ENCODE measurements at places on chromosomes 4 and X.
A peak's percentile ranks its signal among the peaks of the same experiment; 100 is the strongest.

DNA sequence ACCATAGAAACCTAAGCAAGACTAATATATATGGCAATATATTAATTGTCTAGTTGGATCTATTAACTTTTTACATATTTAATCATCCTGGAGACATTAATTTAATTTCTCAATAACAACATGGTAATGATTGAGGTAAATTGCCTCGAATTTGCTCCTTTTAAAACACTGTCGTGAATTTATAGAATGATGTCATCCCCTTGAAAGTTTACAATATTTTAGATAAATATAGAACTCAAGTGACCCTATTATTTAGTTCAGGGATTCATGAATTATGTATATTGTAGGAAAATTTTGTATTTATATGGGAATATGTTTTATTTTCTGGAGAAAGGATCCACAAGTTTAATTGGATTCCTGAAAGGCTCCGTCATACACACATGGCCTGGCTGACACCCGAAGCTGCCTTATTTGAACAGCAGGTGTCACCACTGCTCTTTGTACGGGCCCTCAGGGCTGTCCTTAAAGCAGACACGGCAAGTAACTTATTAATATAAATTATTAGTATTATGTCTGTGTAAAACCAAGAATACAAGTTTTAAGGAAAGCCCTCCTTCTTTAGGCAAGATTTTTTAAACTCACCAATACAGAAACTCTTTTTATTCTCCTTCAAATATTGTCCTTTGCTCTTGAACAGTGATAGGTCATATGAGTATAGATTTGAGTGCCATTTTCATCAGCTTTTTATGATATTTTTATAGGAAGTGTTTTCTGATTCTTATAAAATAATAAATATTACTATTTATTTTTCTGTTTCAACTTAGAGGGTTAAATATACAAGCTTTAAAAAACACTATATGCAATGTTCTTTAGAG lies 1.9 kb upstream of the PLRG1 start:
- DNase-seq = peak; percentile 61

DNA sequence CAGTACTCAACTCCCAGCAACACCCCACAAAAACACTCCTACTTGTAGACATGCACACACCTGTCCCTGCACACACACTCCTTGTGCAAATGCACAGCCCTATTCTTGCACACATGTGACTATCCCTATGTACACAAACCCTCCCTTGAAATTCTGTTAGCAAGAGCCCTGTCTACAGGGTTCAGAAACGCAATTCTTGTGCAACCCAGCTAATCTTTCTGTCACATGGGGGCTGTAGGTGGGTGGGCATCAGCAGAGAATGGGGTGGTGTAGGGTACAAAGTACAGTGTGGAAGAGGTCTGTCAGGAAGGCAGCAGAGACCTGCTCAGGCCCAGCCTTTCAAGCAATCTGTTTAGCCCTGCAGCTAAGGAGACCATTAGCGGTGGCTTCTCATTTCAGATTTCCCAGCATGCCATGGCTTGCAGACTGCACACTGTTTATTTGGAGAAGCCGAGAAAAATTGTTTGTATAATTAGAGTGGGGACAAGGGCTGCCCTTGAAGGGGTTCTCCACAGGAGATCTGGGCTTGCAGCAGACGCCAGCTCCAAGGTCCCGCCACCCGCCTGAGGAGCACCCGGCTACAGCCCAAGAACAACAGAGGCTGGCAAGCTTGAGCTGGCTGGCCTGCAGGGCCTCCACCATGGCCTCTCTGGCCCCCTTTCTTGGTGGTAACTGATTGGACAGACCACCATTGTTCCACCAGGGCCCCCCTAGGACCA lies 144.0 kb upstream of the PJA1 start:
- DNase-seq = no peak

GRCh38 chrX:40531056-40531826 lies 49.5 kb upstream of the ATP6AP2 start:
- DNase-seq = no peak

- DNase-seq = no peak
Observed at GRCh38 chr4:3358656-3359055, 65.8 kb downstream of the RGS12 start.

DNA sequence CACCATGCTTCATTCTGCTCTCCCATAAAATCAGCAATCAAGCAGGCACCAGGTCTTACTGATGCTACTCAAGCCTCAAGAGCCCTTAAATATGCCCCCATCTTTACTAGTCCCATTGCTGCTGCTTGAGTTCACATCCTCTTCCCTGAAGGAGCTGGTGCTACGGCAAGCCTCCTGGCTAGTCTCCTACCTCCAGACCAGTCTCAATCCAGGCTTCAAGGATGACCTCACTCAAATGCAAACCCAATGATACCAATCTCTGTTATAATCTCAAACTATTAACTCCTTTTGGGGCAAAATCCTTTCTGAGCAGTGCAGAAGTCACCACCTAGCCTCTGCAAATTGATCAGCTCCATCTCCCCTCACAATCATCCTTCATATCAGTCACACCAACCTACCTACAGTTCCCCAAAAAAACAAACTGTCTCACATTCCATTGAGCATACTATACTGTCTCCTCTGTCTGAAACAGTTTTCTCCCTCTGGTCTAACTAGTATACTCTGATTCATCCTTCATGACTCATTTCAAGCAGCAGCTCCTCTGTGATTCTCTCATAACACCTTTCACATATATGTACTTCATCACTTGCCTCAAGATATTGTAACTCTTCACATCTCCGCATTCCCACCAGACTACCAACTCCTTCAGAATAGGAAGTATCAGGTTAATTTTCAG lies 30.0 kb downstream of the PAPSS1 start:
- peak; percentile 73 for DNase-seq

- DNase-seq = no peak
Observed at GRCh38 chrX:111823703-111824102, 52.3 kb upstream of the TRPC5OS start.

GRCh38 chr4:158630893-158631292 lies 40.8 kb downstream of the C4orf46 start:
- no peak for DNase-seq

DNA sequence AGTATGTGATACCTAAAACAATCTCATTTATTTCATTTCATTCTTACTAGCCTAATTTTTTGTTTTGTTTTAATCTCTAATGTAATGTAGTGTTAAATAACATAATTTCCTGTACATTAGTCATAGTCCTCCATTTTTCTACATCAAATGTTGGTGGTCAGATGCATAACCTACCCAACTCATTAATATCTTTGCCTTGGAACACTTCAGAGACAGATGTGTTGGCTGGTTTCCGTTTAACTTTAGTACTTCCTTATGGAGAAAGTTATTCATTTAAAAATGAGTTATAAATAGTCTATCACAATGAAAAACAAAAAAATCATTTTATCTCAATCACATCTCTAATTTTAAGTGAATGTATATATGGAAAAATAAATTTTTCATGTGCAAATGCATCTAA lies 190.2 kb downstream of the ANTXR2 start:
- DNase-seq = no peak

DNA sequence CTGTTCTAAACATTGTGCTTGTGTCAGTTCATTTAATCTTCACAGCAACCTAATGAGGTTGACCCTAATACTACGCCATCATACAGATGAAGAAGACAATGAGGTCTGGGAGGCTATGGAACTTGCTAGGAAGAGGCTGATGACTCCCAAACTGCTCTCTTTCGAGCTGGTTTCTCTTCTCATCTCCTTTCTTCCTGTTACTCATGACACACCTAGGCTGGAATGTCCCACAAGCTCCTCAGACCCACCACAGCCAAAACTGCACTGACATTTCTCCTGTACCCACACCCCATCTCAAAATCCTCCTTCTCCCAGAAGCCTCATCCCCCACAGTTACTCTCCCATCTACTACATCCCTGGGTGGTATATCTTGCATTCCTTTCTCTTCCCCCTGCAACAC lies 27.4 kb upstream of the PJA1 start:
- no peak for DNase-seq

GRCh38 chr4:7428261-7429068 lies 6.3 kb downstream of the PSAPL1 start:
- no peak for DNase-seq

DNA sequence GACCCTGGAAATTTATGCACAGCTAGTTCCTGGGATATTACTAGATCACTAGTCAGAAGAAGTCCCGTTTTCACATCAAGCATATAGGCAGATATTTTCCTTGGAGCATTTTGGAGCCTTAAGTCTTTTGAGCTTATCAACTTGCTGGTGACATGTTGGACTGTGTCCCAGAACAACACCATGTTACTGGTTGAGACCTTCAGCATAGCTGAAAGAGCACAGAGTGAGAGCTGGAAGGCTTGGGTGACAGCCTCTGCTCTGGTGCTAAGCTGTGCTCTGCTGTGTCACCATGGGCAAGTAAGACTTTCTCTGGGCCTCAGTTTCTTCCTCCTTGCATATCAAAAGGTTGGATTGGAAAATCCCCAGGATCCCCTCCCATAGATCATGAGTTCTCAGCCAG lies 116.6 kb upstream of the FRMPD4 start:
- DNase-seq = no peak

DNA sequence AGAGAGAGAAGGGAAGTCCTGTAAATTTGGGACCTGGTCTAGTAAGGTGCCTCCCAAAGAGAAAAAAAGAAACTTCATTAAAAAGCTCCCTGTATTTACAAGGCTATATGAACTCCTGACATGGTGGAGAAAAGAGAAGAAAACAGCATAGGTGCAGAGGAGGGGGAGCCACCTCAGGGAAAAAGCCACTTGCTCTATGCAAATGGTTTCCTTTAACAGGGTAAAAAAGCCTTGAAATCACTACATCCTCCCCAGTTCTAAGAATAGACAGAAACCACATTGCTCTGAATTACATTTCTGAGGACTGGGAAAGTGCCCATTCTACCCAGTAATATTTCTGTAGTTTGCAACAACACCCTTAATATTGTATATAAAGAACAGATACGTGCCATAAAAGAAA lies 165.5 kb downstream of the KLF8 start:
- no peak for DNase-seq

DNA sequence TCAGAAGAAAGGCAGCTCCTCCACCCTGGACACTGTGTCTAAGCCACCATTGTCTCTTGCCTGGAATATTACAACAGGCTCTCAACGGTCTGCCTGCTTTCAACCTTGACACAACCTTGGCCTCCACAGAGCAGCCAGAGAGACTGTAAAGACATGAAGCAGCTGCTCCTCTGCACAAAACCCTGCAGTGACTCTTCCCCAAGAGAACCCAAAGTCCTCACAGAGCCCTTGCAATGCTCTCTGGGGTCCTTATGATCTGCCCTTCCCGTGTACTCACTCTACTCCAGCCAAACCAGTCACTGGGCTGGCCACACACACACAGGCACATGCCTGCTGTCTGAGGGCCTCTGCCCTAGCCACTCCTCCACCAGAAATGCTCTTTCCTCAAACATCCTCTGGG lies 75.9 kb upstream of the CPEB2 start:
- no peak for DNase-seq

- no peak for DNase-seq
Observed at GRCh38 chrX:132831336-132831973, 127.0 kb downstream of the HS6ST2 start.

- no peak for DNase-seq
Observed at GRCh38 chr4:152708796-152709195, 29.0 kb upstream of the TMEM154 start.

DNA sequence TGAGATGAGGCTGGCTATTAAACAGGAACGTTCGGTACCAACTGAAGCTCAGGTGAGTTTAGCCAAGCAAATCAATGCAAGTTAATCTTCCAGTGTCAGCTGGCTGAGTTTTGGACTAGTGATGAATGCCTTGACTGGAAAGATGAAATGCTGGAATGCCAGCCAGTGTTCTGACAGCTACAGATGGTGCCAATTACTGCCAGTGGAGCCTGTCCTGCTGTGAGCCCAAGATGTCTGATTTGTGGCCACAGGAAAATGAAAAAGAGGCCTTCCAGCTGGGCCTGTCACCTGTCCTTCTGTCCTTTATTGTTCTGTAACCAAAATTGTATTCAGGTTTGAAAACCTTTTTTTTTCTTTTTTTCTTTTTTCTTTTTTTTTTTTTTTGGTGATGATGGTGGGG lies 223.1 kb downstream of the AFF2 start:
- DNase-seq = no peak

DNA sequence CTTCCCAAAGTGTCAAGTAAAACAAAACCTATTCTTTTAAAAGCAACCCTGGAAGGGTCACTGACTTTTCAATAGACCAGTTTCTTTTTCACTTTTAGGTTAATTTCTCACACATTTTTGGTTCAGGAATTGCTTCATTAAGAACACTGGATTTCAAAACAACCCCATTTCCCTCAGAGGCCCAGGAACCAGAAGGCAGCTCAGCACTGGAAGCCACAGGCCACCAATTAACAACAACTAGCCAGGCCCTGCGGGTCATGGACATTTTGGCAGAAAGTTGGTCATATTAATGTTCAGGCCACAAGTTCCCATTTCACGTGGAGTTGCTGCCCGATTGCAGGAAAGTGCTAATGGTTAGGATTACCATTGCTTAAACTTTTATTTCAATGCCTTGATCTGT lies 39.8 kb downstream of the HAND2 start:
- DNase-seq = no peak

- DNase-seq = no peak
Observed at GRCh38 chr4:126137782-126138170, 823.0 kb downstream of the FAT4 start.

GRCh38 chr4:15914291-15914690 lies 24.2 kb downstream of the FGFBP1 start:
- DNase-seq = no peak

- DNase-seq = no peak
Observed at GRCh38 chr4:175456131-175456530, 355.9 kb downstream of the GPM6A start.

DNA sequence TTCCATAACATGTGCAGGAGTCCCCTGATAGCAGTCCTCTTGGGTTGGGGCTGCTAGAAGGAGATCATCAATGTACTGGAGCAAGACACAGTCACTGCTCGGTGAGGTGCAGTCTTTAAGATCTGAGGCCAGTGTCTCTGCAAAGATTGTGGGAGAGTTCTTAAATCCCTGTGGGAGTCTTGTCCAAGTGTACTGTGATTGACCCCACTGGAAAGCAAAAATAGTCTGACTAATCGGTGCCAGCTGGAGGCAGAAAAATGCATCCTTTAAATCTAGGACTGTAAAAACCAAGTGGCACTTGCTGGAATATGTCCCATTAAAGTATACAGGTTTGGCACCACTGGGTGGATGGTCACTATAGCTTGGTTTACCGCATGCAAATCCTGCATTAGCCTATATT lies 31.1 kb downstream of the SULT1E1 start:
- DNase-seq = no peak

GRCh38 chrX:27917713-27918500 lies 63.3 kb downstream of the DCAF8L1 start:
- DNase-seq = no peak

- DNase-seq = no peak
Observed at GRCh38 chrX:121642415-121642814, 595.0 kb downstream of the GLUD2 start.

GRCh38 chrX:2351321-2351720 lies 149.5 kb downstream of the DHRSX start:
- DNase-seq = peak; percentile 94

GRCh38 chr4:110184140-110184790 lies 14.2 kb downstream of the ELOVL6 start:
- no peak for DNase-seq
